ENCODE measurements at places on chromosomes 7 and 10.

DNA sequence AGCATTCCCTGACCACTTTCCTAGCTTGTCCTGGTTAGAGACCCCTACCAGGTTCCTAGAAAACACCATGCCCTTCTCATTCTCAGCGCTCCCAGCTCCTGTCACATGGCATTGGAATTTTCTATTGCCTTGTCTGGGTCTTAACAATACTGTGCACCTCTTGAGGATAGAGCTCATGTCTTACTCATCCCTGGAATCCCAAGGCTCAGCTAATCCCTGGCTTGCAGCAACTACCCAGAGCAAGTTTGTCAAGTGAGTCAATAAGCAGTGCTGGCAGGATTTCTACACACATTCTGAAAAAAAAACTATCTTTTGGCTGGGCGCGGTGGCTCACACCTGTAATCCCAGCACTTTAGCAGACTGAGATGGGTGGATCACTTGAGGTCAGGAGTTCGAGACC lies 11.7 kb upstream of the PRDX3 start:
- DNase-seq = no peak

DNA sequence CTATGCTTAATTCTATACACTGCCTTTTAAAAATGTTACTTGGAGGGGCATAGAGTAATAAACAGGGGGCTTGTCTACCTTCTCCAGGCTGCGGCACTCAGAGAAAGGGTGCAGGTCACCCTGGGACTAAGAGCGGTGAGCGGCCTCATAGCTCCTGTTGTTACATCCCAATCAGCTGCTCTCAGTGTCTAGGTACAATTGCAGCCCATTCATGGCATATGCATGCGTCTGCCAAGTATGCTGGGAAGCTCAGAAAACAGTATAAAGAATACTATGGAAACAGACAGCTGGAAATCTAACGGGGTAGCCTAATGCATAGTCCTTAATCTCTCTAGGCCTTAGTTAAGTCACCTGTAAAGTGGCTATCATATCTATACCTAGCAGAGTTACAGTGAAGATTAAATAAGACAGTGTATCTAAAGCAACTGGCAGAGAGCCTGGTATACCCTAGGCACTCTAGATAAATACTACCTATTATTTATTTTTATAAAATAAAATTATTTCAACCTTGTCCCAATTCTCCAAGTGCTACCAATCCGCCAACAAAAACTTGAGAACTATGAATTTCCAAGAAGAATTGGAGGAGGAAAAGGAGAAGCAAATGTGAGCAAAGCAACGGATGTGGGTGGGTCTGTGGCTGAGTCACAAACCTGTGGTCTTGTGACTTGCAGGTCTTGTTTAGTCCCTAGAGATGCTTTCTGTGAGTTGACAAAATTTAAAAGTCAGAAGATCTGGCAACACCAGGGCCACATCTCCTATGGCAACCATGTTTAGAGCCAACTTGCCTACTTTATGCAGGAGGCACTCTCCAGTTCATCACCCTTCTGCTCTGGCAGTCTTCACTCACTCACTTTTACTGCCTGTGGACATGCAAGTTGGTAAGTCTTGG lies 183.0 kb downstream of the RAPGEF5 start:
- DNase-seq = no peak

DNA sequence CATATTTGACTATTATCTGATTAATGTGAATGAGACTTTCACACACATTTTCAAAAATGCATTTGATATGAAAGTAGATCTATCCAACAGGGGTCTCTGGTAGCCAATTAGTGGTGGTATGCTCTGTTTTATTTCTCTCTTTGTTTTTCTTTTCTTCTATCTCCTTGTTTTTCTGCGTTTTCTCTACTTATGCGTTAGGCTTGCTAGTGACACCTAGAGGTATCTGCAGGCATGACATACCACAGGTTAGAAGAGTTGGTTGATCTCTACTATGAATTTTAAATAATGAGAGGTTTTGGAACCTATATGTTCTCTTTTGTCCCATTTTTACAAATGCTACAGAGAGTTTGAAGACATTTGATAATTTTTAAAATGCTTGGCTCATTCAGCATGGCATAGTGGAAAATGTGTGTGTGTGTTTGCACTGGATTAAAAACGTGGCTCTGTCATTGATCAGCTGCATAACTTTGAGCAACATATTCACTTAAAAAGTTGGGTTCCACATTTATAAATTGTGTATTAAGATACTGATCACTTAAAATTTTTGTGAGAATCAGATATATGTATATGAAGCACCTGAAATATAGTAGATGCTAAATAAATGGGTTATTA lies 28.1 kb upstream of the PLXDC2 start:
- no peak for DNase-seq

DNA sequence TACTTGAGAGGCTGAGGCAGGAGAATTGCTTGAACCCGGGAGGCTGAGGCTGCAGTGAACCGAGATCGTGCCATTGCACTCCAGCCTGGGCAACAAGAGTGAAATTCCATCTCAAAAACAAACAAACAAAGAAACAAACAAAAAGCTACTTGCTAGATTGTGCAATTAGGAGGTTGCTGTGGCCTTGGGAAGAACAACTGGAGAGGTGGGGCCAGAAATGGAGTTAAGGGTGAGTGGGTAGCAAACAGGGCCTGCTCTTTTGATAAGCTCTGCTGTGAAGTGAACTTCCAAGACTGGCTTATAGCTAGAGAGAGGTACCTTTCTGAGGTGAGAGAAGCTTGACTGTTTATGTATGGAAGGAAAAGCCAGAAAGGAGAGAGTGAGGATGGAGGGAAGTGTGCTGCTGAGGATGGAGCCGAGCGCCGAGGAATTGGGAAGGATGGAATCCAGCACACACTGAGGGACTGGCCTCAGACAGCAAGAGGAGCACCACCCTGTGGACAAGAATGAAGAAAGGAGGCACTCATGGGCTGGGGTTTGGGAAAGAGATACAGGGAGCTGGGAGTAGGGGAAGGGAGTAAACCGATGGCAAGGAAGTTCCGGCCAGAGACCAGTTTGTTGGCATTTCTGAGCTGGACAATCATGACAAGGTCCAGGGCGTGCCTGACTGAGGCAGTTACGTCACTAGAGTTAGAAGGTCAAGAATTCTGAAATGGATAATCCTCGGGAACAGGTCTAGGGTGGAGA lies 7.0 kb upstream of the RPEL1 start:
- DNase-seq = no peak

DNA sequence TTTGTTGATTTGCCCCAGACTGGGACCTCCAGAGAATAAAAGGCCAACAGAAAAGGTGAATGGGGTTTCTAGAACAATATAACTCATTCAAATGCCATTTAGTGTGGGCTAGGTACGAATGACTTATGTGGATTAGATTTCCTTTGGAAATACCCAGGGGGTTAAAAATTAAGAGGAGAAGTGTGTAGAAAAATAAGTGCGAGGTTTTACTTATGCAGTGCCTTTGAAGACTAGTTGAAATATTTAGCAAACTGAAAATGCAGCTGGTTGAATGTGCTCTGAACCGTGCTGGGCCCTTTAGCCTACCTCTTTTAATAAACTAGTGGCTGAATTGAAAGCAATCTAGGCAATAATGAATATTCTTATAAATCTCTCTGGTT lies 180.6 kb downstream of the LRMDA start:
- no peak for DNase-seq

DNA sequence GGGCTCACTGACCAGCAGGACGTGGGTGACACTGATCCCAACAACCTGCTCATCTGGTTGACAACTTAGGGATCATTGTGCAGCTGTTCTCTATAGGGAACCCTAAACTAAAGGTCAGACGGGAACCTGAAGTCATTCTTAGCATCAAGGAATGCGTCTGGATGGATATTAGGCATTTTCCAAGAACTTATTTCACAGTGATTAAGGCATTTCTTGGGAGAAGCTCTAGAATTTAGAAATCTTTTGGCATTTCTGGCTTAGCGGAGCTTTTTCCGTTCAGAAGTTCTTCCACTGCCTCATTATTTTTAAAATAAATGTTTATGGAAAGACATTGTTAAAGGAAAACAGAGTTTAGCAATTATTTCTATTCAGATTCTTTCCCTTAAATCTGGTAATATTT lies 303.3 kb upstream of the IGFBP3 start:
- no peak for DNase-seq

DNA sequence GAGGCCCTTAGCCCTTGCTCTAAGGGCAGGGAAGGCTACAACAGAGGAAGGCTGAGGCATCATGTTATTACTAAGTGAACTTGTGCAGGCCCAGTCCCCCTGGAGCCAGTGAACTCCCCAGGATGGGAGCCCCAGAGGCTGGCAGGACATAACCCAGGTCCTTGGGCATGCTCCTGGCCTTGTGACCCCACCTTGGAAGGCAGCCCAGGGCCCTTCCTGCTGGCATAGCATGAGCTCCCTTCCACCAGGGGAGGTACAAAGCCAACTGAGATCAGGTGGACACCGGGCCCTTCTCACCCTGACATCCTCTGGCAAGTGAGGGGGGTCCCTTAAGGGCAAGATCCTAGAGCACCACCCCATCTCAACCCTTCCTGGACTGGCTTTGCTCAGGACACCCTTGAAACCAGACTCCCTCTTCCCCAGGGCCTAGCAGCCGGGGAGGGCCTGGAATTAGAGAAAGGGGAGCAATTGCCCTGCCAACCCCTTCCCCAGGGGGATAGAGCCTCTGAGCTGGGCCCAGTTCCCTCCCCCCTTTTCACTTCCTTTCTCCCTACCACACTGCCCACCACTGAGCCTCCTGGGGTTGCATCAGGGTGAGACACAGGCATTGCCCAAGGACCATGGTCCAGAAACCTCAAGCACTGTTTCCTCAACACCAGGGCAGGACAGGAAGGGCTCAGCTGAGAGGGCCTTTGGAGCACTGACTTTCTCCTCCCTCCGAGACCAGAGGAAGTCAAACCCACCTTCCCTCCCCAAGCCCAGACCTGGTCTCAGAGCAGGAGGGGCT lies 1.8 kb upstream of the VSIR start:
- no peak for DNase-seq

DNA sequence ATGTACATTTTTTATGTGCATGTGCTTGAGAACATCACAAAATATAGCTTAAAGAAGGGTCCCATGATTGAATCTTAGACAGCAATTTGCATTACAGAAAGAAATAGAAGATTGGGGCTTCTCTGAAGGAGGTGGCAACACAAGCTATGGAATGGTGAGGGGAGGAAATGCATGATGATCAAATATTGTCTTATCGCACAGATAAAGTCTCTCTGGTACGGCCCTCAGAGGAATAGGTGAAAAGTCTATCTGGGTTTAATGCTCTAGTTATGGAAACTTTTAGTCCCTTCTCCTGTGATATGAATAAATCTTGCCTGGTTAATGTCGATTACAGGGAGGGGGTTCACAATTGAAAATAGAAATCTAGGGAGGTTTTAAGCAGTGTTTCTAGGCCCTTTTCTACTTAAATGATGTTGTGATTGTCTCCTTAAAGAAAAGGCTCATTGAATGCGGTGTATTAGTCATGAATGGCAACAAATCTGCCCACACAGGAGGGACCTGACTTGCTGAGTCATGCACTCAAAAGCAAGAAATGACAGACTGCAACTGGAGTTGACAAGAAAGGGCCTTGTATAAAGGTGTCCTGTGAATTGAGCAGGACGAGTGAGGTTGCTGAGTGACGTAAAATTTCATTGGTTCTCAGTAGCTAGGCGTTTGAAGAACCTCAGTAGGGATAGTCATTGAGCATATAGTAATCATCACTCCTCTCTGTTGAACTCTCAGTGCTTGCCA lies 133.4 kb upstream of the CSTF2T start:
- DNase-seq = peak; percentile 3

- no peak for DNase-seq
Measured at GRCh38 chr7:155345490-155345889, 47.8 kb downstream of the INSIG1 start.

- no peak for DNase-seq
Measured at GRCh38 chr10:63352976-63353375, 112.8 kb downstream of the JMJD1C start.

GRCh38 chr10:102287538-102287937 lies 42.2 kb downstream of the GBF1 start:
- no peak for DNase-seq

- DNase-seq = no peak
Measured at GRCh38 chr10:112966194-112966855, 16.3 kb downstream of the TCF7L2 start.

DNA sequence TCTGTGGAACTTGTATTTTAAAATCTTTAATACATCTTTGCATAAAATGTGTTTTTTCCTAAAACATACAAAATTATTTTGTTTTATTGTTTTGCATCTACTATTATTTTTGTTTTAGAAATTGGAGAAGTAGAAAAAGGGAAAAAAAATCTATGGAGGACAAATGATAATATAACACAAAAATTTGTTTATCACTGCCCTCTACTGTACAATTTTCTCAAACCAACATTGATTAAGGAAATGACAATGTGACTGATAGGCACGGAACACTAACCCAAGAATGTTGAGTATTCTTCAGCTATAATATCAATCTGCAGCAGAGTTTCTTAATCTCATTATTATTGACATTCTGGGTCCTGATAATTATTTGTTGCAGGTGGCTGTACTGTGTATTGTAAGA lies 9.5 kb upstream of the ING3 start:
- DNase-seq = no peak

GRCh38 chr7:153107826-153108225 lies 348.3 kb downstream of the ACTR3B start:
- DNase-seq = no peak

GRCh38 chr10:61698968-61699655 lies 36.4 kb downstream of the CABCOCO1 start:
- DNase-seq = no peak

DNA sequence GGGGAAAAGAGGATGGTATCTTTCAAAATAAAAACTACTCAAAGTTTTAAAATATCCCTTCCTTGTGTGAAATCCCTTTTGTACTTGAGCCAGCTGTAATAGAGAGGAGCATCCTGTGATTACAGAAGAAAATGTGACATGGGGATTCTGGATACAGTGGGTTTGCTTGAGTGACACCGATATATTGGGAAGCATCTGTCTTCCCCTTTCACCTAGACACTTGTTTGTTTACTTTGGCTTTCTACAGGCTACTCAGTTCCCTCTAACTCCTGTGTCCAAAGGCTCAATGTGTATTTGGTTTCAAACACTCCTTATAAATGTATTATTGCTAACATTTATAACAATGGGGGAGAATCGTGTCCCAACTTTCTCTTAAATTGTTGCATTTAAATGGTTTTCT lies 24.4 kb downstream of the CPED1 start:
- DNase-seq = no peak

GRCh38 chr10:7007600-7008190 lies 403.1 kb downstream of the SFMBT2 start:
- DNase-seq = no peak

GRCh38 chr7:128366300-128366699 lies 4.8 kb upstream of the PRRT4 start:
- DNase-seq = no peak

GRCh38 chr7:28761505-28761904 lies 196.6 kb downstream of the TRIL start:
- no peak for DNase-seq
